H9 (cell line): ENCODE measurements at places on chromosomes 12 and 14. TPM values are rescaled to one million over a fixed set of nuclear protein-coding genes. Genes with fewer than 3 reads are reported as not detected.

MMP19 gene
- 1.7 and 2.4 TPM in 2 replicates for total RNA-seq

TRHDE gene
- 0.68 and 1.0 TPM in 2 replicates for total RNA-seq

TEX52 gene
- total RNA-seq: 0.20 TPM in 2 replicates

SLC25A47 gene
- 0.13 TPM in 1 of 2 replicates, not detected in the other for total RNA-seq

DIO2 gene
- total RNA-seq: not detected in 2 replicates

DNA sequence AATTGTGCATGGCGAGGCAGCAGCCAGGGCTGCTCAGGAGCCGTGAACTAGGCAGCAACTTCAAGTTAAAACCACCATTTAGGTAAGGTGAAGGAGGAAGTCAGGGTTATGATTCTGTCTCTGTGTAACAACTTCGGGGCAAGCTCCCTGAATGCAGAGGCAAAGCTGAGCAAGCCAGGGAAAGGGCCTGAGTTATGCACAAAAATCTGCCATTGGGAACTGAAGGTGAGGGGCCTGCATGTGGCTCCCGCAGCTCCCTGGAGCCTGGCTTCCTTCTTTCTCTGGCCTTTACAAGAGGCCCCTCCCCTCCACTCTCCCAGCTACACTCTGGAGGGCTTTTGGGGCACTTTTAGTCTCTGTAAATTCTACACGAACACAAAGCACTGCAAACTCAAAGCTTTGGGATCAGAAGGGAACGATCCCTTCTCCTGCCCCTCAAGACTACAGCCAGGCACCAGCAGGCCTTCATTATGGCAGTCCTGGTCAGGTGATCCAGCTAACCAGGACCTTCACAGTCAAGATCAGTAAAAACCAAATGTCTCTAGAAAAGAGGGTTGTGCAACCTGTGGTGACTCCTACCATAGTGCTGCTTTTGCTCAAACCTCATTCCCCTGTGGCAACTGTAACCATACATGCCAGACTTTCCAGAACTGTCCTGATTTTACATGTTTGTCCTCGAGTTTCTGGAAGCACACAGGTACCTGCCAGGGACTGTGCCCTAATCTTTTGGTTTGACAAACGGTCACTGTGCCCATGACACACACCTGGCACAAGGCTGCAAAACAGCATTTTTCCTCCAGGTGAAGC lies 67.2 kb upstream of the PTGR2 start:
- no peak overlapping the region for H3K4me3 ChIP-seq
- no peaks in the 10 kb centered on the region for H3K36me3 ChIP-seq
- H3K27ac ChIP-seq: no peak overlapping the region
- peak; percentile 27 for DNase-seq

DNA sequence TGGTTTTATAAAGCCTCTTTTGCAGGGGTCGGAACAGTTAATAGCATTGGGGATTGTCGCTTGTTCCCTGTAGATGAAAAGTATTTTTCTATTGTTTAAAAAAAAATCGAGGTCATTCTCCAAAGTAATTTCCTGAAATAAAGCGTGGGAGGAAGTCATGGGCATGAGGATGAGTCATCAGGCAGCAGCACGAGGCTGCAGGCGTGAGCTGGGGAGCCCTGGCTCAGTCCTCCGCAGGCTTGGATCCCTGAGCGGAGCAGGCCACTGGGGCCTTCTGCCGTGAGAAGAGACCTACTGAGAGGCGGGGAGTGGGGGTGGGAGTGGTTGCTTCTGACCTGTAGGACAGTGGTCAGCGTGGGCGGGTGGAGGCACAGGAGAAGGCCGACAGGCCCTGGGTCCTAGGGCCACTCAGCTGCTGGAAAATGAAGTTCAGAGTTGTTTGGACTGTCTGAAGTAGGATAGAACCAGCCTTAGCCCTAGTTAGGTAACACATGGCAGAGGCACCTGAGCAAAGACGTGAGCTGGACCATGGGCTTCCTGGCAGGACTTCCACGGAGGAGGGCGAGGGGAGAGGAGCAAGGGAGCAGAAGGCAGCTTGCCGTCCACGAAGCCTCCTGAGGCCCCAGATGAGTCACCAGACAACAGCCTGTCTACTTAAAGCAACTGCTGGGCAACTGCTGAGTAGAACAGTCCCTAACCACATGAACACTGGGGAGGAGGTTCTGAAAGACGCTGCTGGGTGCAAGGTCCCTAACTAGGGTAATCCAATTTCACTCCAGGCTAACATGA lies 21.1 kb upstream of the LGALS3 start:
- no peaks in the 10 kb centered on the region for H3K27me3 ChIP-seq

DNA sequence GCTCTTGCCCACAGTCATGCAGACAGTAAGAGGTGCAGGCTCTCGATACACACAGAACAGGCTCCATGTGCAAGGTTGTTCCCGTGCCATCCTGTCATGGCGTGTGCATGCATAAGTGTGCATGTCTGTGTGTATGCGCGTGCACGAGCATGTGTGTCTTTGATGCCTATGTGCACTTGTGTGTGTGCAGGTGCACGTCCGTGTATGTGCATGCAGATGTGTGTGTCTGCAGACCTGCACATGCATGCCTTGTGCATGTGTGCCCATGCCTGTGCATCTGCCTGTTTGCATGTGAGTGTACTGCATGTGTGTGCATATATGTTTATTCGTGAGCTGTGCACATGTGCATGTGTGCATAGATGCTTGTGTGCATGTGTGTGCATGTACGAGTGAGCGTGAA lies 309.8 kb downstream of the TMEM121 start:
- H3K36me3 ChIP-seq: peaks cover 15% of the 10 kb centered on the region
- no peaks in the 10 kb centered on the region for H3K4me1 ChIP-seq
- H3K27ac ChIP-seq: no peak overlapping the region

DNA sequence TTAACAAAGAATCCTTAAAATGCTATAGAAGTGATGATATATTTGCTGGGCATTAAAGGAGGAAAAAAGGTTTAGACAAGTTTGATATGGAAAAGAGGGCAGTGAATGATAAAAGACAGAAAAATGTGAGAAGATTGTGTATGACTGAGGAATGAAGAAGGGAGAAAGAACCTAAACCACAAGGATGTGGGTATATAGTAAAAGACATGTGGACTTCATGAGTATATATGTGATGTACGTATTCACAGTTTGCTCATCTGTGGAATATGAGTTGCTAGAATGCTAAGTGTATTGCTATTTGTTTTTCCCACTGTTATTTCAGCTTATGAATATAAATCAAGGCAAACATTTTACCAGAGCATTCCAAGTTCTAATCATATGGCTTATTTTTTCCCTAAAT lies 2.1 kb upstream of the SLC16A7 start:
- H3K27me3 ChIP-seq: no peaks in the 10 kb centered on the region; the same call in 1 of the 2 replicates
- no peak overlapping the region for H3K27ac ChIP-seq
- no peak overlapping the region for H3K4me3 ChIP-seq
- DNase-seq: no peak

DNA sequence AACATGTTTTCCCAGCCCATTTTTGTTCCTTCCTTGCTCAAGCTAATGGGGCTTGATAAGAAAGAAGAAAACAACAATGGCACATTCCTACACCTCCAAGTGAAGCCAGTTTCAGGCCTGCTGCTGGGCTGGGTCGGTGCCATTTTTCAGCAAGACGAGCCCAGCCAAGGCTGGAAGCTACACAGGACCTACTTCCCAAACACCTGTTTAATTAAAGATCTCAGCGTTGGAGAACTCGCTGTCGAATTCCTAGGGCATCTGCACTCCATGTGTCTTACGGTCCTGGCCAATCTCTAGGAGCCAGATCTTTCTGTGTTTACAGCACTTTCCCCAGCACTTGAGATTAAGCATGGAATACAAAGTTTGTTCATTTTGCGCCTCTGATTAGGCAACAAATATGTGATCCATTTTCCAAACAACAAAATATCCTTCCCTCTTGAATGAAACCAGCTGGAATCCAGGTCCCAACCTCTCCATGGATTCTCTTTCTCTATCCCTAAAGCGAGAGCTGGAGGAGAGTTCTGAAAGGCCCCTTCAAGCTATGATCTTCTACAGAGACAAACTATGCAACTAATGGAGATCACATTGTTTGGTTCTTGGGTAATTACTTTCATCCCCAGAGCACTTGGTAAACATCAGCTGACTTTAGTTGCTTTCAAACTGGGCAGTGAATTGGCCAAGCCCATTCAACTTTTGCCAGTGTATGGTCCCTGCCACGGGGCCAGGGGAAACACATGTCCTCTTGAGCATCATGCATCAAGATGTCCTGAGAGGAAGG lies 34.3 kb upstream of the TC2N start:
- no peak overlapping the region for H3K4me3 ChIP-seq
- H3K27ac ChIP-seq: no peak overlapping the region
- no peaks in the 10 kb centered on the region for H3K27me3 ChIP-seq

DNA sequence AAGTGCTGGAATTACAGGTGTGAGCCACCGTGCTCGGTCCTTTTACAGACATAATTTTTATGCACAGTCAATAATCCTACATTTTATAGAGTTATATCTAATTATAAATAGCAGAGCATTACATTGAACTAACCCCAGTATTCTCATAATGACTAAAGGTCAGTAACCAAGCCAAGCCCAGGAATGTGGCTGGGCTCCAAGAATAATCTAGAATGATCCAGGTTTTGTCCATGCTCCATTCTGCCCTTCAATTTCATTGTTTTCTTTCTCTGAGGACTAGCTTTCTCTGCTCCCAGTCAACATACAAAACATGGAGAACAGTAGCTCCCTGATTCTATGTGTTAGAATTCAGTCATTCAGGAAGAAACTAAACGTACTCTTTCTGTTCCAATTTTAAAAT lies 92.1 kb upstream of the KRR1 start:
- no peaks in the 10 kb centered on the region for H3K4me1 ChIP-seq
- H3K27ac ChIP-seq: no peak overlapping the region
- no peaks in the 10 kb centered on the region for H3K36me3 ChIP-seq
- no peak for DNase-seq
- no peaks in the 10 kb centered on the region for H3K27me3 ChIP-seq
- H3K4me3 ChIP-seq: no peak overlapping the region

DNA sequence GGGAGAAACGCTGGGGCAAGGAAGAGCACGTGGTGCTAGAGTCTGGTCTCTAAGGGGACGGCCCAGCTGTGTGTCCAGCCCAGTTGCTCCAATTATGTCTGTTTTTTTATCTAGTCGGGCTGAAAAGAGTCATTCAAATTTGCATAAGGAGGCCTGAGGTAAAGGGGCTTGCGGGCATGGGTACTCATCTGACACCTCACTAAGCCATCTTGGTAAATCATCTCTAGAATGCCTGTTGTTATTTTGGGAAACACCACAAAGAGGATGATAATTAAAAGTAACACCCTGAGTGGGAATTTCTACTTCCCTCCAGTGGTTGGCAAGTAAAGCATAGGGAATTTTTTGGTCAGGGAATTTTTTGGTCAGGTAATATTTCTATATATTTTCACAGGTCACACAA lies 196.1 kb upstream of the ALG10B start:
- no peaks in the 10 kb centered on the region for H3K27me3 ChIP-seq
- no peak overlapping the region for H3K27ac ChIP-seq
- H3K36me3 ChIP-seq: peaks cover 10% of the 10 kb centered on the region; the same call in 1 of the 2 replicates
- H3K4me3 ChIP-seq: no peak overlapping the region
- no peaks in the 10 kb centered on the region for H3K4me1 ChIP-seq

GRCh38 chr14:95293449-95293848 lies 26.3 kb downstream of the CLMN start:
- H3K36me3 ChIP-seq: peaks cover 5% of the 10 kb centered on the region
- no peak overlapping the region for H3K27ac ChIP-seq
- 0 out of 2 replicates have a peak, but pooled peaks cover 5% of the 10 kb centered on the region for H3K4me1 ChIP-seq
- no peak for DNase-seq

- H3K36me3 ChIP-seq: peaks cover 11% of the 10 kb centered on the region
- H3K4me1 ChIP-seq: peaks cover 8% of the 10 kb centered on the region
- no peak for DNase-seq
- H3K4me3 ChIP-seq: no peak overlapping the region
- no peak overlapping the region for H3K27ac ChIP-seq
Observed at GRCh38 chr14:68345738-68346137, 447.1 kb downstream of the ZFP36L1 start.

- H3K27me3 ChIP-seq: no peaks in the 10 kb centered on the region
- no peaks in the 10 kb centered on the region for H3K4me1 ChIP-seq
- H3K4me3 ChIP-seq: peak within 1 kb of the TSS; percentile 99
Observed at GRCh38 chr14:21510735-21511657, at the start of gene METTL3. TSS of gene METTL3 (minus strand) at chr14:21511340. CDS start at chr14:21511223, 117 bp downstream.

DNA sequence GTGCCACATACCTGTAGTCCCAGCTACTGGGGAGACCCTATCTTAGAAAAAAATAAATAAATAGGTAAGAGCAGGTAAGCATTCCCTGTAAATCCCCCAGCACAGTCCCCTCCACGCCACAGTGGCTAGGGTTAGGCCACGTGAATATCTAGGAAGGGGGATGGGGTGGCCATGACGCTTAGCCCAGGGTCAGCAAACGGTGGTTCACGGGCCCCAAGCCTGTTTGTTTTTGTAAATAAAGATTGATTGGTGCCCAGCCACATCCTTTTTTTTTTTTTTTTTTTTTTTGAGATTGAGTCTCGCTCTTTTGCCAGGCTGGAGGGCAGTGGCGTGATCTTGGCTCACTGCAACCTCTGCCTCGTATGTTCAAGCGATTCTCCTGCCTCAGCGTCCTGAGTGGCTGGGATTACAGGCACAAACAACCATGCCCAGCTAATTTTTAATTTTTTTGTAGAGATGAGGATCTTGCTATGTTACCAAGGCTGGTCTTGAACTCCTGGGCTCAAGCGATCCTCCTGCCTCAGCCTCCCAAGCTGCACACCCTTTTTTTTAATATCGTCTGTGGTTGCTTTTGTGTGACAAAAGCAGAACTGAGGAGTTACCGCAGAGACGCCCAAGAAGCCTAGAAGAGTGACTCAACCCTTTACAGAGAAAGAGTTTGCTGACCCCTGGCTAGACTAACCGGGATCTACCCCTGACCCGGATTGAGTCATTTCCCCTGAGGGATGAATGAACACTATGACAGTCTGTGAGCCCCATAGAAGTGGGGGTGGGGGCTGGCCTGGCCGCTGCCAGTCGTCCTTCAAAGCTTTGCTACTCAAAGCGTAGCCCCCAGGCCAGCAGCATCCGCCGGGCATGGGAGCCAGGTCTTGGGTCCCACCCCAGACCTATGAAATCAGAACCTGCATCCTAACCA lies 113.7 kb upstream of the NCOR2 start:
- H3K36me3 ChIP-seq: no peaks in the 10 kb centered on the region
- peak; percentile 74 for DNase-seq
- no peaks in the 10 kb centered on the region for H3K27me3 ChIP-seq
- no peaks in the 10 kb centered on the region; the same call in 1 of the 2 replicates for H3K4me1 ChIP-seq
- H3K4me3 ChIP-seq: no peak overlapping the region

- DNase-seq: no peak
- H3K27me3 ChIP-seq: no peaks in the 10 kb centered on the region
- H3K36me3 ChIP-seq: peaks cover 7% of the 10 kb centered on the region
- H3K27ac ChIP-seq: no peak overlapping the region
Observed at GRCh38 chr14:60092526-60092920, 800 bp downstream of the PCNX4 start.

- H3K27ac ChIP-seq: no peak overlapping the region
- no peak for DNase-seq
- H3K4me1 ChIP-seq: no peaks in the 10 kb centered on the region
- peaks cover 22% of the 10 kb centered on the region for H3K36me3 ChIP-seq
- no peaks in the 10 kb centered on the region for H3K27me3 ChIP-seq
- no peak overlapping the region for H3K4me3 ChIP-seq
Observed at GRCh38 chr14:35320472-35320871, 28.3 kb downstream of the PSMA6 start.
